Thymus (tissue), 14 donors: ENCODE measurements at places on chromosomes 7 and 10.

DNA sequence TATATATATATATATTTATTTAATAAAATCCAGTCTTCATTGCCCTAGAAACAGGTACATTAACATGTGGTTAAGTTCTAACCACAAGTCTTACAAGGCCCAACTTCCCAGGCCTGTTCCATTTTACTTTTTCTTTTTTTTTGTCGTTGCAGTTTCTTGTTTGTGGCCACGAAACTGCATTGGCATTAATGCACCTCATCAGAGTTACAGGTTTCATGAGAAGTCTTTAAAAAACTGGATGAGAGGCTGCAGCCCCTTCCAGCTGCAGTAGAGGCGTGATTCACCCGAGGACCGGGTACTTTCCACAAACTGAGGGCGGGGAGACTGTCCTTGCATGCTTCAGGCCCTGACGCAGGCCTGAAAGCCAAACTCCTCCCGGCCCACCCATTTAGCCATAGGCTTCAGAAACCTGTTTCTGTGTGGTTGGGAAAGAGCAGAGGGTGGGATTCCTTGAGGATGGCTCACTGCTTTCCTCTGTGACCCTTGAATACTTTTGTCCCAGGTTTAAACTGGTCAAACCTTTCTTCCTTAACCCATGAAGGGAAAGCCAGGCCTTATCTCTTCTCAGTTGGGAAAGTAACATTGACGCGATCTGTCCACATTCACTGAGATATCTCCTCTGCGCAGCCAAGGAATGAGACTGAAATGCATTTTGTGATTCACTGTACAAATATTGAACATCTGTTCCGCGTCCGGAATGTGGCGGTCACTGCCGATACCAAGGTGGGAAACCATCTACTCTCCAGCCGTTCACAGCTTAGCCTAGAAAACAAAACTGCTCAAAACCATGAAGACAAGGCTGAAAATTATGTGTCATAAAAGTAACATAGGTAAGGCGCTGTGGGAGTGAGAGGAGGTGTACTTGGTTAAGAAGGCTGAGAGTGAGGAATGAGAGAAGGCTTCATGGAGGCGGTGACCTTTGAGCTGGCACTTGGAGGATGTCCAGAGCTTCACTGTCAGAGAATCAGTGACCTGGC is 311.7 kb downstream of the GATA3 start:
- no peak for DNase-seq

- no peak for DNase-seq
These were observed 17.7 kb downstream of the GIMAP5 start for GRCh38 chr7:150754951-150755350.

DNA sequence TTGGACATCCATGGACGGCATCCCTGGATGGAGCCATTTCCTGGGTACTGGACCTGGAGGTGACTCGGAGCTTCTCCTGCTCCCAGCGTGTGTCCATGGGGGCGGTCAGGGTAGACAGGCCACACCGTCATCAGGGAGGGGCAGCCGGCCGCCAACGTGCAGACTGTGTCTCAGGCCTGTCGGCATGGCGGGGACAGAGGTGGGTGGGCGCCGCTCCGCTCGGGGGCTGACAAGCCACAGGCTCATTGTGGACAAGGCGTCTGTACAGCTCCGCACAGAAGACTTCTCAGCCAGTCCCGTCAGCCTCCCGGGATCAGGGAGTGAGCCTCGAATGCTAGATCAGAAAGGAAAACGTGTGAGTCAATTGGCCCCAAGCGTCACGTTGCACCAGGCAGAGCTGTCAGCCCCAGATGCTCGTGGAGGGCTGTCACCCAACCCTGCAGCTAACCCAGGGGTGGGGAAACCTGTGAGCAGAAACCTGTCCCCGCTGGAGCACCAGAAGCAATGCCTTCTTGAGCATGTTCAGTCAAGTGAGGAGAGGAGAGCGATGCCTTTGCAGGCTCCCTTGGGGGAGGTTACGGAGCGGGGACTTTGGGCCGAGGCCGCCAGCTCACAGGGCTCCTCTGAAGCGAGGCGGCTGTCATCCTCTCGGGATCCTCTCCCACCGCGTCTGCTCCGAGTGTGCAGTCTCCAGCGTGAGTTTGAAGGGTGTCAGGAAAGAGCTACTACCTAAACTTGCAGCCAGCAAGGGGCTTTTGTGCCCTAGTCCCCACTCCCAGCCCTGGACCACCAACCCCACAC is 16.0 kb upstream of the DPYSL4 start:
- no peak for DNase-seq

DNA sequence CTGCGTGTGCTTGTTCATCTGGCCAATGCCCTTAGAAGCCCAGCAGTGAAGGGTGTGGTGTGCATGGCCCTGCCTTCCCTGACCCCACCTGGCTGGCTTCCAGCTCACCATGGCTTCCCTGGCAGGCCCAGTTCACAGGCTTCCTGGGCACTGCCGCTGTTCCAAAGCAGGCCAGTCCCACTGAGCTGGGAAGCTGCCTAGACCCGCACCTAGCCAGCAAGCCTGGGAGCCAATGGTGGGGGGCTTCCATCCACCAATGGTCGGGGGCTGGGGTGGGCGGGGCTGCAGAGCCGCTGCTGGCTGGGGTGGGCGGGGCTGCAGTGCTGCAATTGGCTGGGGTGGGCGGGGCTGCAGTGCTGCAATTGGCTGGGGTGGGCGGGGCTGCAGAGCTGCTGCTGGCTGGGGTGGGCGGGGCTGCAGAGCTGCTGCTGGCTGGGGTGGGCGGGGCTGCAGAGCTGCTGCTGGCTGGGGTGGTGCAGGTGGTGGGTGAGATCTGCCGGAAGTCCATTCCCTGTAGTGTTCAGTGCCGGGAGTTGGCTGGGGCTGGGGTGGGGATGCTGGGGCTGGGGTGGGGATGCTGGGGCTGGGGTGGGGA is 12.4 kb downstream of the CALY start:
- DNase-seq, result peak; percentile 59

- DNase-seq, result no peak
These were observed 562.6 kb upstream of the GALNT17 start for GRCh38 chr7:70569335-70569819.

DNA sequence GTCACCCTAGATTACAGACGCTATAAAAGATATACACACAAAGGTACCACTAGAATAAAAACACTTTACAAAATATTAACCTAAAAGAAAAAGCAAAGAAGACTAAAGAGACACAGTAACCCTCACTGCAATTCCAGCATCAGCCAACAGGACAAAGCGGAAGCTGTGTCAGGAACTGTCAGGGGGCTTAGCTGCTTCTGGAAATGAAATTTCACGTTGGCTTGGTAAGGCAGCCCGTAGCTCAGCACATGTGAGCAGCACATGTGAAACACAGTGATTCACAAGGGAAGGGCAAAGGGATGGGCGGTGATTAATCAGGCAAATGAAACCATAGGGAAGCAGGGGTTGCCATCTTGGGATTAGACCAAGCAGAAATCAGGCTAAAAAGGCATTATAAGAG is 195.4 kb downstream of the MGMT start:
- DNase-seq, result no peak
